Iris pigment epithelial cell (primary cell): ENCODE measurements at places on chromosomes 12 and 14.
A peak's percentile ranks its signal among the peaks of the same experiment; 100 is the strongest.

GRCh38 chr12:124713041-124713435 is 145.6 kb upstream of the NCOR2 start:
- no peak for DNase-seq

GRCh38 chr12:107275530-107275929 is 182.2 kb upstream of the CRY1 start:
- no peak for DNase-seq

- DNase-seq = no peak
These were observed 50.9 kb downstream of the CHST11 start for GRCh38 chr12:104507672-104508071.

DNA sequence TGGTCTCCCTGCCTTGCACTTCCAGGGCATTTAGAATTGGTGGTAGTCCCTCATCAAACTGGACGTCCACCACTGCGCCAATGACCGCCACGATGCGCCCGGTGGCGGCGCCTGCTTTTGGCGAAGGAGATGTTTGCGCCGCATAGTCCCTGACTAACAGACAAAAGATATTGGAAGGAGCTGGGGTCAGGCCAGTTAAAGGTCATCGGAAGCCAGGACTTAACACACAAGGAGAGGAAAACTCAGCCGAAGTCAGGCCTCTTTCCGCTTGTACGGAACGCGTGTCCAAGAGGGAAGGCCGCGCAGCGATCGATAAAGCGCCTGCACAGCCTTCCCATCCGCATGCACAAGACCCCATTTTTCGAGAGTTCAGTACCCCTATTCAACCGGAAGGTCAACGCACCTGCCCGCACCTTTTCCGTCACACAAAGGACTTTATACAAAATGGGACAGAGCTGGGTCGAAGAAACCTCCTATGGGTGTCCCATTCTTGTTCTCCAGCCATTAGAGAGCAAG is 525 bp downstream of the ATP5F1B start:
- DNase-seq = peak; percentile 14

DNA sequence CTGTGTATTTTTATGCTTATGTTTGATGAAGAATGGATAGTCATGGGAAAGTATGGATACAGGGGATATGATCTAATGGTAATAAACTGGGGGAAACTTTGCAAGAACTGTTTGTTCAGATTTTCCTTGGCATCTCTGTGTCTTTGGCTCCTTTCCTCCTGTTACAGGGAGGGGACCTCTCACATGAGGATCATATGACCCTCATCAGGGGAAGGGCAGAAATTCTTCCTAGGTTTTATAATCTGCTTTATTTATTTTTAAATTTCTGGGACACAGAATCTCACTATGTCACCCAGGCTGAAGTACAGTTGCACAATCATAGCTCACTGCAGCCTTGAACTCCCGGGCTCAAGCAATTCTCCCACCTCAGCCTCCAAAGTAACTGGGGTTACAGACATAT is 526.5 kb downstream of the CCER1 start:
- no peak for DNase-seq

GRCh38 chr12:46402941-46403718 is 30.6 kb upstream of the SLC38A2 start:
- DNase-seq = peak; percentile 69

- peak; percentile 30 for DNase-seq
These were observed 60.6 kb upstream of the KCNA1 start for GRCh38 chr12:4849115-4849541.

DNA sequence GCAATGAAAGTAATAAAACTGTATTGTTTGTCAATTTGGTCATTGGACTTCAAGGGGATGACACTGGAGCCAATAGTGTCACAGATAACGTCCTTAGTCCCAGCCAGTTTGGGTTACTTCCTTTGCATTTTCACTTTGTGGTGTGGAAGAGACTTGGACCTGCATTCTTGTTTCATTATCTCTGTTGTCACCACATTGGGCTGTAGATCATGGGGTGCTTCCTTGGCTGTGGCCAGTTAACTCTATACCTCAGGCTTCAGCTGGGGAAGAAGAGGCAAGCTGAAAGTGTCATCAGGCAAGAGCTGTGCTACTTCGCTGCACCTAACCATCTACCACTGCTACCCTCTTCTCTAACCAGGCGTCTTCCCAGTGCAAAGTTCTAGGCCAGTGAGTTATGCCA is 15.1 kb upstream of the CISTR start:
- DNase-seq = peak; percentile 30

DNA sequence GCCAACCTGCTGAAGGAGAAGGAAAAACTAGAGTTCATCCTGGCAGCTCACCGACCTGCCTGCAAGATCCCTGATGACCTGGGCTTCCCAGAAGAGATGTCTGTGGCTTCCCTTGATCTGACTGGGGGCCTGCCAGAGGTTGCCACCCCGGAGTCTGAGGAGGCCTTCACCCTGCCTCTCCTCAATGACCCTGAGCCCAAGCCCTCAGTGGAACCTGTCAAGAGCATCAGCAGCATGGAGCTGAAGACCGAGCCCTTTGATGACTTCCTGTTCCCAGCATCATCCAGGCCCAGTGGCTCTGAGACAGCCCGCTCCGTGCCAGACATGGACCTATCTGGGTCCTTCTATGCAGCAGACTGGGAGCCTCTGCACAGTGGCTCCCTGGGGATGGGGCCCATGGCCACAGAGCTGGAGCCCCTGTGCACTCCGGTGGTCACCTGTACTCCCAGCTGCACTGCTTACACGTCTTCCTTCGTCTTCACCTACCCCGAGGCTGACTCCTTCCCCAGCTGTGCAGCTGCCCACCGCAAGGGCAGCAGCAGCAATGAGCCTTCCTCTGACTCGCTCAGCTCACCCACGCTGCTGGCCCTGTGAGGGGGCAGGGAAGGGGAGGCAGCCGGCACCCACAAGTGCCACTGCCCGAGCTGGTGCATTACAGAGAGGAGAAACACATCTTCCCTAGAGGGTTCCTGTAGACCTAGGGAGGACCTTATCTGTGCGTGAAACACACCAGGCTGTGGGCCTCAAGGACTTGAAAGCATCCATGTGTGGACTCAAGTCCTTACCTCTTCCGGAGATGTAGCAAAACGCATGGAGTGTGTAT is 2.4 kb downstream of the FOS start:
- peak; percentile 22 for DNase-seq

GRCh38 chr14:104316121-104316722 is 177.8 kb downstream of the KIF26A start:
- DNase-seq = no peak

DNA sequence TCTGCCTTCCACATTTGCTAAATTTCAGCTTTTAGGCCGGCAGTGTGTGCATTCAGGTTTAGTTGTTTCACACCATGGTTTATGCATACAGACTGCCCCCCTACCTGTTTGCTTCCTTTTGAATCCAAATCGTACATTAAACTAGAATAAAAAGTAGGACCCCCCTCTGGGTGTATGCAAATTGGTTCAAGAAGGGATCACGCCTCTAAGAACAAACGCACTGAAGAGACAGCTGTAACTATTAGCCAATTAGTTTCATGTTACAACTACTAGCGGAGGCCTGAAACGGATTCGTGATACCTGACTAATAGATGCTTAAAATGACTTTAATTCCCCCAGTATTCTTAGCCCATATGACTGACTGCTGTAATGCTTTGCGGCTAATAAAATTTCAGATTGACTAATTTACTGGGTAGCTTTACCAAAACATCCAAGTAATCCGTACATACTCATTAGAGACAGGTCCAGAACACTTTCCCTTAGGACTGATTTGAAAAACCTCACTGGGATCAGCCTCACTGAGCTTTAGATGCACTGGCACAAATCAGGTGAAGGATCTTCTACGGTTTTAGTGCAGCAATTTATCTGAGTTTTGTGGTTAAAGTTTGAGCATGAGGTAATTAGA is 411.8 kb downstream of the NPAS3 start:
- no peak for DNase-seq

DNA sequence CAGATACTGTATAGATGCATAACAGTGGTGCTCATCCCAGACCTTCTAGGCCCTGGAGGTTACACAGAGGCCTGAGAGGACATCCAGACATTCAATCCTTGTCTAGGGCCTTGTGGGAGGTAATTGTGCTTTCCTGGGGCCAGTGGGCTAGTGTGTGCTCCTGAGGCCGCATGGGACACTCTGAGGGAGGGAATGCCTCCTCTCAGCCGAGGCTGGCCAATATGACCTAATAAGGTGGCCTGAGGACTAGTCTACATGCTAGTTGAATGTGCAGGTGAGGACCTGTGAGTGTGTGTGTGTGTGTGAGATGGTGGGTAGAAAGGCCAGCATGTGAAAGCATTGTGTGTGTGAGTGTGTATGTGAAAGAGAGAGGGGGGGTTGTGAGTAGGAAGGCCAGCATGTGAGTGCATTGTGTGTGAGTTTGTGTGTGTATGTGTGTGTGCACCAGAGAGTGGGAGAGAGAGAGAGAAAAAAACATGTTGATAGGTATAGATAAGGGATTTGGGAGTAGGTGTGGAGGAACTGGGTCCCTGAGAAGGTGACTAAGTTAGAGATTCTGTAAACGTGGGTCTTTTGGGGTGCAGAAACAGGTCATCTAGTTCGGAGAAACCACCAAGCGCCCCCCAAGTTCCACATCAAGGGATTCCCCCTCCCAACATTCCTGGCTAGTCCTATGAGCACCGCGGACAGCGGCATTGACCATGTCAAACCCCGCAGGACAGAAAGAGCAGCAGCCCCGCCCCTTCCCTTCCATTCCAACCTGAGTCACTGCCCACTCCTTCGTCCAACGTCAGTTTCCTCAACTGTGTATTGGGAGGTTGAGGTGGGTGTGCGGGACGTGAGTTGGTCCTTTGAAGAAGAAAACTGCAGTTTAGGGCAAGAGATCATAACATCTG is 9.7 kb upstream of the KRT81 start:
- no peak for DNase-seq

DNA sequence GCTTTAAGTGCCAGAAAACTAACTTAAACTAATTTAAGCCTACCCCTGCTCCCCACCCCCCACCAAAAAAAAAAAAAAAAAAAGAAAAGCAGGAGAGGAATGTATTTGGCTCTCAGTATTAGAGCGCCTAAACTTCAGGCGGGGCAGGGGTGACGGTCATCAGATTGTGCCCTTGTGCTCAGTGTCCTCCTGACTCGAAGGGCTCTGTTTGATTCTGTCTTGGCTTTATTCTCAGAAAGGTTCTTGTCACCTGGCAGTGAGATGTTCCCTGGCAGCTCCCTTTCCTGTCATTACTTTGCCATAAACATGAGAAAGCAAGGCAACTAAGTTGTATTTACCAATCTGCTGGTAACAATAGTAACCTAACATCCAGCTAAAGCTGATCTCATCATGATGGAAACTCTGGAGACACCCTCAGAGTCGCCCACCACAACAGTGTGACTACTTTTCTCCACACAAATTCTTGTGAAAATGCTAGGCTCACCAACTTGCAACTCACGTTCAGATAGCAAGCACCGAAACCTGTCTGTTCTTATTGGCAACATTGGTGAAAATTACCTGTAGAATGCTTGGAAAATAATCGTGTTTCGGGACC is 39.0 kb upstream of the WNK1 start:
- no peak for DNase-seq

DNA sequence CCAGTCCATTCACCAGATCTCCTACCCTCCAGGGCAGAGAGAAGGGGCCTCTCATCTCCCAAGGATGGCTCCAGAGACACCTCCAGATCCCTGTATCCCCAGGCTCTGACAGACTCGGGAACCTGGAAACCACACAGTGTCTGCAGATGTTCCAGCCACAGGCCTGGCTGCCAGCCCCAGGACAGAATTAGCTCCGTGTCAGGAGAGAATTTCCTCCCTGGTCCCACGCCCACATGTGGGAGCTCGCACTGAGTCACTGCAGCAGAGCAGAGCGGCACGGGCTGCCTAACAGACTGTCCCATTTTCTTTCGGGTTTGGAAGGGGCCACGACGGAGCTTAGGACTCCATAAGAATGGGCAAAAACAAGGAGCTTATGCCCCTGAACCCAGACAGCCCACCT is 33.6 kb downstream of the CMKLR1 start:
- peak; percentile 71 for DNase-seq

- DNase-seq = no peak
These were observed 23.1 kb upstream of the PGF start for GRCh38 chr14:74978416-74978947.

DNA sequence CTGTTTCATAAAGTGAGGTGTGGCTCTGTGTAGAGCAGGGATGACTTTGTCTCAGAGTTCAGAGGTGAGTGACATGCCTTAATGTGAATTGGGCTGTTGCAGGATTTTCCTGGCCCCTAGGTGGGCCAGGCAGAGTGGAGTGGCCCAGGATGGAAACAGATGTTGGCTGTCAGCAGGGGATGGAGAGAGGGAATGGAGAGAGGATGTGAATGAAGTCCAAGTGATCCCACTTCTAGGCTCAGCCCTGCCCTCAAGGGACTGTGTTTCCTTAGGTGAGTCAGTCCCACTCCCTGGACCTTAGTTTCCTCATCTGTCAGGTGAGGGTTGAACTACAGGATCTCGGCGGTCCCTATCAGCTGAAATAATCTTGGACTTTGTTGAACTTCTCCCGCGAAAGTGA is 7.5 kb downstream of the GALNT16 start:
- no peak for DNase-seq

- peak; percentile 24 for DNase-seq
These were observed 166.6 kb upstream of the BCL2L14 start for GRCh38 chr12:11904124-11904523.

GRCh38 chr12:76587428-76588178 is 28.0 kb upstream of the OSBPL8 start:
- peak; percentile 65 for DNase-seq

- no peak for DNase-seq
These were observed 113.9 kb downstream of the GCH1 start for GRCh38 chr14:54788701-54789100.

DNA sequence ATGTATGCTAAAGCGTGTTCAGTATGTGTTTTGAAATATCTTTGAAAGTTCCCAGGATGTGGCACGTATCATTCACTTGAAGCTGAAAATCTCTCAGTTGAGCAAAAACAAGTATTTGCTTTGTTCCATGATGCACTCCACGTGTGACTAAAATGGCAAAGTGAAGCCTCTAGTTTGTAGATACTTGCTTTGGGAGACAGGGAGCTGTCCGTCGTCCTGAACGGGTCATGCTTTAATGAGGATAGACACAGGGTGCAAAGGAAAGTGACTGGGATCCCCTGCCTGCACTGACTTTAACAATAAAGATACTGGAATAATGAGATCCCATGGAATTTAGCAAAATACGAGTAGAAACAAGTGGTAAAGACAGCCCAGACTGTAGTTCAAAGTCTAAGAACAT is 991.4 kb downstream of the NRXN3 start:
- peak; percentile 22 for DNase-seq

DNA sequence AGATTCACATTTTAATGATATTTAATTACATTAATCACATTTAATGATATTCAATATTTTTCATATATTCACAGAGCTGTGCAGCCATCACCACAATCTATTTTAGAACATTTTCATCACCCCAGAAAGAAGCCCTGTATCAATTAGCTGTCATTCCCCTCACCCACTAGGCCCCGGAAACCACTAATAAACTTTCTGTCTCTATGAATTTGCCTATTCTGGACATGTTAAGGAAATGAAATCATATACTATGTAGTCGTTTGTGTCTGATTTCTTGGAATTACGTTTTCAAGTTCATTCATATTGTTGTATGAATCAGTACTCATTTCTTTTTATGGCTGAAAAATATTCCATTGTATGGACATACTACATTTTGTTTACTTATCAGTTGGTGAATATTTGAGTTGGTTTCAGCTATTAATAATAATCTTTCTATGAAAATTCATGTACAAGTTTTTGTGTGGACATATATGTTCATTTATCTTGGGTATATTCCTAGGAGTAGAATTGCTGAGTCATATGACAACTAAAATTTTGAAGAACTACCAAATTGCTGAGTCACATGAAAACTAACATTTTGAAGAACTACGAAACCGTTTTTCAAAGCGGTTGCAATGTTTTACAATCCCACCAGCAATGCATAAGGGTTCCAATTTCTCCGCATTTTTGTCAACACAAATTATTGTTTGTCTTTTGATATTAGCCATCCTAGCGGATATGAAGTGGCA is 11.7 kb upstream of the OTOGL start:
- no peak for DNase-seq

GRCh38 chr14:104094056-104094708 is 8.7 kb downstream of the ASPG start:
- no peak for DNase-seq
